ENCODE measurements at places on chromosomes 3 and 15.

GRCh38 chr15:34358367-34358766 is 8.6 kb downstream of the LPCAT4 start:
- no peak for DNase-seq

GRCh38 chr15:46386356-46386755 is 751.5 kb downstream of the SQOR start:
- no peak for DNase-seq

DNA sequence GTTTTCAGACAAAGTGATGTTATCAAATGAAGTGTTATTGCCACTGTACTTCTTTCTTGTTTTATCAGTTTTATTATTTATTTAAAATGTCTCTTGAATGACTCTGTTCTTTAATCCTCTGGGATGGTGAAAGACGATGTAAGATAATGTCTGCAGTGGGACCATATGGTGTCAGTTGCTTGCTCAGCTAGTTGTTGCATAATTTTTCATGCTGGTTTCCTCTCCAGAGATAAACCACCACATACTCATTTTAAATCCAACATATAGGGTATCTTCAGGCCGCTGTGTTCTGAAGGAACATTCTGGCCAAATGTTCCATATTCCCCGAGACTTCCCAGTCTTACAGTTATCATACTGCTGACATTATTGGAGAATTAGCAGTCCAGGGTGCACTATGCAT is 75.9 kb downstream of the GABRG3 start:
- DNase-seq = no peak

DNA sequence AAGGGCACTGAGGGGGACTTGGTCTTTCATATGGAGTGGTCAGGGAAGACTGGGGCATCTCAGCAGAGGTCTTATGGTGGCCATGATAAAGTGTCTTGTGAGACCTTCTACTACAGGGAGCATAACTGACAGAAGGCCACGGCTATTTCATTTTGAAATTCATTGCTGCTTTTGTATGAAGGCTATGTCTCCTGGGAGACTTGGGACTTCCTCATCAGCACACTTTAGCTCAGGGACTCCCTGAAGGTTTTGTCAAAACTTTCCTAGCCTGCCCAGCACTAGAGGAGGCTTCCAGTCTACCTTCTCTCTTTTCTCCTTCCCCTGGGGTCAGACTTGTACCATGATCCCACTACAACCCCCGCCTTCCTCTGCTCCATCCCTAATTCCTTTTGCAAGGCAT is 77.2 kb upstream of the RASGRF1 start:
- DNase-seq = no peak

DNA sequence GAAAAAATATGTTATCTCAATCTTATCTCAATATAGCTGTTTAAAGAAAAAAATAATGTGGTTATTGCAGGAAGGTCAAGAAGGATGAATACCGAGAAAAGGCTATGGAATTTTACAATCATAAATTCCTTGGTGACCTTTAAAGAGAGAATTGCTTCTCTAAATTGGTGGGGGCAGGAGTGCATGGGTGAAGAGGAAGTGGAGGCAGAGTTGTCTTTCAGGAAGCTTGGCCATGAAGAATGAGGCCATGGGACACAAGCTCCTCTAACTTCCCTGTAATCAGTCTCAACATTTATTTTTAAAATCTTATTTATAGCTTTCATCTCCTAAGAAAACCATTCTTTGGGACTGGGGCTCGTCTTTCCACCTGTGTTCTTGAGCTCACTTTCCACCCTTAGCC is 22.4 kb upstream of the ALDH1A2 start:
- no peak for DNase-seq

- DNase-seq = no peak
These were observed 50.5 kb upstream of the FGD5 start for GRCh38 chr3:14768182-14768790.

DNA sequence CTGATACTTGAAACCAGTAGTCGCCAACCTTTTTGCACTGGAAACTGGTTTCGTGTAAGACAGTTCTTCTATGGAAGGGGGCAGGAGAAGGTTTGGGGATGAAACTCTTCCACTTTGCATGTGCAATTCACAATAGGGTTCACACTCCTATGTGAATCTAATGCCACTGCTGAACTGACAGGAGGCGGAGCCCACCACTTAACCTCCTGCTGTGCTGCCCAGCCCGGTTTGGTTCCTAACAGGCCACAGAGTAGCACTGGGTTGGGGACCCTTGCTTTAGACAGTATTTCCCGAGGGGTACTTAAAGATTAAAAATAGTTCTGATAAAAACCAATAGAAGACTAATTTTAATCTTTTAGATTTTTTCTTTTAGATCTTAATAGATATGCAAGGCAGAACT is 11.1 kb downstream of the TFG start:
- DNase-seq = no peak

DNA sequence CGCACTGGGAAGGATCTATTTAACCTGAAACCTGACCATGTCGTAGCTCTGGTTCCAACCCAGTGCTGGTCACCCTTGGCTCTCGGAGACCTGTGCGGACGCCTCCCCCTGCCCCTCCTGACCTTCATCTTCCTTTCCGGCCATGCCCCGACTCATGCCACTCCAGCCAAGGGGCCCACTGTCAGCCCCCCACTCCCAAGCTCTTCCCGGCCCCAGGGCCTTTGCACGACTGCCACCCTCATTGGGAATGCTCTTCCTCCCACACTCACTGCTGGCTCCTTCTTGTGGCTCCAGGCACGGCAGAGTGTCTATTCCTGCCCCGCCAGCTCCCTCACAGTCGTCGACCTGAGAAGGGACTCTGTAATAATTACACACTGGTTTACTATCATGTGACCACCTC is 9.4 kb upstream of the IQSEC1 start:
- DNase-seq = no peak

- DNase-seq = peak; percentile 13
These were observed 125.0 kb downstream of the ZNF280D start for GRCh38 chr15:56608140-56608778.

DNA sequence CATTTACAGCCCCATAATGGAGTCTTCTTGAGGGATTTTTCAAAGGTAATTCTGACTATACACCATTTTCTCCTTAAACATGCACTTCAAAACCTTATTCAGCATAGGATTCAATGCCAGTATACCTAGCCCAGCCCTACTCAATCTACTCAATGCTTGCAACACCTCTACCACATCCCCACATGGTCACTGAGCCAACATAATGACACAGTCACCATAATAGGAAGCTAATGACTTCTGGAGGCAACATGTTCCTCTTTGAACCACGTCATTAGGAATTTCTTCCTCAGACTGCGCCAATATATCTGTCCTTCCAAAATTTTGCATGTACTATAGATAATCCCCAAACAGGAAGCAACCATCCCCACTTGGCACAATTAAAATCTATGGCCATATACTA is 153.9 kb upstream of the SETMAR start:
- no peak for DNase-seq

GRCh38 chr3:33490641-33491241 is 50.5 kb upstream of the UBP1 start:
- no peak for DNase-seq

DNA sequence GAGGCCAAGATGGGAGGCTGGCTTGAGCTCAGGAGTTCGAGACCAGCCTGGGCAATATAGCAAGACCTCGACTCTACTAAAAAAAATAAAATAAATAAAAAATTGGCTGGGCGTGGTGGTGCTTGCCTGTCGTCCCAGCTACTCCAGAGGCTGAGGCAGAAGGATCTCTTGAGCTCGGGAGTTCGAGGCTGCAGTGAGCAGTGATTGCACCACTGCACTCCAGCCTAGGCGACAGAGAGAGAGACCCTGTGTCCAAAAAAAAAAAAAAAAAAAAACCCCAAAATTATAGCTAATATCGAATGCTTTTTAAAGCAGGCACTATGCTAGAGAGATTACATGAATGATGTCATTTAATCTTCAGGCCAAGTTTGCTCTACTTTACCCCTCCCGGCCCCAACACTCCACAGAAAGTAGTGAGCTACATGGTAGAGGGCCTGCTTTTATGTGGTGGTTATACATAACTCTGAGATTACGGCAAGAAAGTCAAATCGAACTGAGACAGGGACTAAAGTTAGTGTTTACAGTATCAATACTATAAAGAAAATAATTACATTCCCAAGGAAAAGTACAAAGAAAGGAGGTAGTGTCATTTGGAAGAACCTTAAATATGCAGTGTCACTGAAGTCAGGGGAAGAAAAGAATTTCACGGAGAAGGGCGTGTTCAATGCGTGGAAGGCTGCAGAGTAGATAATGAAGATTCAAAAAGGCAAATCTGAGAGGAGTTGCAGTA is 1.1 kb downstream of the ADPGK start:
- DNase-seq = peak; percentile 30

DNA sequence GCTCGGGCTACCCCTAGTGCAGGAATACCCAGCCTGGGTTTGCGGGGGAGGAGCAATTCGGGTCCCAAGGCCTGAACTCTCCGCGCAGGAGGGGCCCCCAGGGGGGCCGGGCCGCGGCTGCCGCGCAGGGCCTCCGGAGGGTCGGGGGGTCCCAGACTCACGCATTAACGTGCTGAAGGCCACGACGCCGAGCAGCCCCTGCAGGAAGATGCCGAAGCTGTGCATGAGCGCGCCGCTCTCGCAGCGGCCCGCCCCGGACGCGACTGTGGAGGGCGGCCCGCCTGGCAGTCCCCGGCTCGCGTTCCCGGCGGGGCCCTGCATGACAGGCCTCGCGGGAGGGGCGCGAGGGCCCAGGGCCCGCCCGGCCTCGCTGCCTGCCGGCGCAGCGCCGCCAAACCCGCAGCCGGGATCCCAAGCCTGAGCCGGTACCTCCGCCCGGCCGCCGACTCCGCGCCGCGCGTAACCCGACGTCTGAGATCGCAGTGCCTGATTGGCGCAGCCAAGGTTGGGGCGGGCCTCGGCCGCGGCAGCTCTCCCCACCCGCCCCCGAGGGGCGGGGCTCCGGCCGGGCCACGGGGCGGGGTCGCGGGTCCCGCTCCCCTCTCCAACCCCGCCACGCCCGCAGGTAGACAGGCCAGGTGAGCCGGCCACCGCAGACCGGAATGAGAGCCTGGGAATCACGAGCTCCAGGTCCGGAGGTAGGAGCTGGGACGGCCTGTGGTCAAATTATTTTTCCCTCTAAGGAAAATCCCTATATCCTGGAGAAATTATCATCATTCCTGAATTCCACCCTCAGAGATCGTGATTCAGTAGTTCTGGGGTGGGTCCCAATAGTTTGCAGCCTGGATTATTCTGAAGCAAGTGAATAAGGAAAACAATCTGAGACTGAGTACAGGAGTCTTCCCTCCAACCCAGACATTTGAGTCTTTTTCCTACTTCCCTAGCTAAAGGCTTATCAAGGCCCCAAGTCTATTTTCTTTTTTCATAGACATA is at the start of gene STIMATE:
TSS of gene STIMATE (minus strand) at position 419 of the 993 bp plus-strand sequence. CDS start at position 321, 98 bp downstream.
- DNase-seq = peak; percentile 93

GRCh38 chr15:53400986-53401385 is 358.5 kb downstream of the WDR72 start:
- no peak for DNase-seq

- no peak for DNase-seq
These were observed 87.6 kb downstream of the CFAP44 start for GRCh38 chr3:113353678-113354077.

GRCh38 chr15:38040615-38041014 is 106.2 kb downstream of the TMCO5A start:
- no peak for DNase-seq

DNA sequence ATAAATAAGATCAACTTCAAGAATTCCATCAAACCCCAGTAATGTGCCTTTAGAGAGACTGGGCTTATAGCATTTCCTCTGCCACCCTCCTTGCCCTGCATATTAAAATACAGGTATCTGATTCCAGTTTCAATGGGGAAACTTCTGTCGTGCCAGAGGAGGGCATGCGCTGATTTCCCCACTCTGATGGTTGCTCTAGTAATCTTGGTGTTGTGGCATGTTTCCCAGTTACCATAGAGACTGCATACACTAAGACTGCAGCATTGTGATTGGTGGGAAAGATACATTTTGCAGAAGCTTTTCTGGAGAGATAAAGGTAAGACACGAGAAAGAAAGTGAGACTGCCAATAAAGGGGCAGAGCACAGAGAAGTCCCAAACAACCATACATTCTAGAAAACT is 225.6 kb downstream of the TIGIT start:
- peak; percentile 10 for DNase-seq

DNA sequence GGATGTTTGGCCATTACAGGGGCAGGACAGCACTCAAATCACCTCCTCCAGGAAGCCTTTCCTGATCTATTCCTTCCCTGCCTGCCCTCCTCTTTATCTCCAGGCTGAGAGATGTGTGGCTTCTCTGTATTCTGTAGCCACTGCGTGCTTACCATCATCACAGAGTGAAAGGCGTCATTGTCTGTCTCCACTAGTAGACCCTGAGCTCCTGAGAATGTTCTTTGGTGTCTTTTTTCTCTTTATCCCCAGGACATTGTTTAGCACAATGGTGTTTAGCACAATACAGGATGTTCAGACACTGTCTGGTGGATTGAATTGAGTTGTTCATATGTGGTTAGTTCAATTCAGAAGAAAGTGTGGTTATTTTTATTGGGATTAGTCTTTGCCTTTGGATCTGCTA is 26.2 kb upstream of the LARS2 start:
- no peak for DNase-seq

- no peak for DNase-seq
These were observed 4.7 kb downstream of the LRRC15 start for GRCh38 chr3:194364652-194365434.

GRCh38 chr15:70023064-70023768 is 74.5 kb downstream of the TLE3 start:
- peak; percentile 83 for DNase-seq

DNA sequence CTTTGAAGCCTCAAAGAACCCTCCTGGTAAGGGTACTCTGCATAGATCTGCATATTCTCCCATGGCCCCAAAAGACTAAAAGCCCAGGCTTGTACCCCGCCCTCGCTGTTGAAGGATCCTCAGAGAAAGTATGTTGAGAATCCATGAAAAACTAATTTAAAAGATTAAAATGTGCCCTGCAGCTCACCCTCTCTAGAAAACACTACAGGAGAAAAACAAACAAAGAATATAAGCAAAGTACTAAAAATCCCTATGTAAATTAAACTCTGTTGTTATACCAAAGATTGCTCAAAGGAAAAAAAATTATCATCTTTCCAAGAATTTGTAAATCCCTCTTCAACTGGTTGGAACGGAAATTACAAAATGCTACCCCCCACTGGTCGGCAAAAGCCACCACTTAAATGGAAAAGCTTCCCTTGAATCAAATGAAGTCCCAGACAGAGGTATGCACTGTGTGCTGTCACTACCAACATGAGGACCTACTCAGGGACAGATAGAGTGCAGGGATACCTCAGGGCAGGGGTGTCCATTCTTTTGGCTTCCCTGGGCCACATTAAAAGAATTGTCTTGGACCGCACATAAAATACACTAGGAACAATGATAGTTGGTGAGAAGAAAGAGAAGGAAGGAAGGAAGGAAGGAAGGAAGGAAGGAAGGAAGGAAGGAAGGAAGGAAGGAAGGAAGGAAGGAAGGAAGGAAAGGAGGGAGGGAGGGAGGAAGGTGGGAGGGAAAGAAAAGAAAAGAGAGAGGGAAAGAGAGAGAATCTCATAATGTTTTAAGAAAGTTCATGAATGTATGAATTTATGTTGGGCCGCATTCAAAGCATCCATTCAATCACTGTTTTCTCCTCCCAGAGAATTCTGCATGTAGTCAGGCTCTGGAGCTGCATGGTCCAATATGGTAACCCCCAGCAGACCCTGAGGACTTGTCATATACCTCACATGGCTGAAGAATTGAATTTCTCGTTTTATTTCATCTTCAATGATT is 88.1 kb downstream of the MAGI1 start:
- no peak for DNase-seq

GRCh38 chr15:49215768-49216739 is 46.0 kb downstream of the GALK2 start:
- no peak for DNase-seq

- no peak for DNase-seq
These were observed 434.2 kb upstream of the CNTN3 start for GRCh38 chr3:75048650-75049049.

Data from activated CD4-positive, alpha-beta T cell treated with anti-CD3 and anti-CD28 coated beads, Interleukin-10, Interleukin-2, amounts not matched to agents 100 ng/mL and 50 ng/mL, durations not matched to agents 16 hours and 8 hours (primary cell).